ENCODE measurements at places on chromosomes 11 and 22. TPM values are rescaled to one million over a fixed set of nuclear protein-coding genes. Genes with fewer than 3 reads are reported as not detected.
A peak's percentile ranks its signal among the peaks of the same experiment; 100 is the strongest.

- DNase-seq, result peak; percentile 44
Observed at GRCh38 chr22:40922484-40923303, 28.5 kb upstream of the RBX1 start.

ANKK1 gene
- polyA plus RNA-seq, result 1.2 TPM

GRCh38 chr11:66957971-66958231 is 282 bp downstream of the PC start:
- no peak for DNase-seq

- no peak for DNase-seq
Observed at GRCh38 chr11:38680746-38681145, 2082.7 kb upstream of the RAG2 start.

GRCh38 chr11:33405834-33406602 is 148.8 kb downstream of the HIPK3 start:
- no peak for DNase-seq

SCGB1C1 gene
- not detected for polyA plus RNA-seq

DNA sequence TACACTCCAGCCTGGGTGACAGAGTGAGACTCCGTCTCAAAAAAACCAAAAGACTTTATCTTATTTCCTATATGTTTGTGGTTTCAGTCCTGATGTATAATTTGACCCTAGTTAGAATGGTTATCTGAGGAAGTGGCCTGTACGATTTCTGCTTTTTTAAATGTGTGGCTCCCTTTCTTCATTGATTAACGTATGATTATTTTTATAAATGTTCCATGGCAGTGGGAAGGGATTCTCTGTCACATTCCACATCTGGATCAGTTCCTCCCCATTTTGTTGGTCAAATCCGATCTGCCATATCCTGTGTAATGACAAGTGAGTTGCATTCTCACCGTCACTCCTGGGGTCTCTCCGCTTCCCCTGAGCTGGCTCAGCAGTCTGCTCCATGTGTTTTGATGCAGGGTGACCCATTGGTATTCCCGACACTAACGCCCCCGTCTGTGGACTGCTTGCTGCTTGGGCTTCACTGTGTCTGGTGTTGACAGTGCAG is 20.3 kb downstream of the NEAT1 start:
- DNase-seq, result no peak

GRCh38 chr11:69640995-69641581 is at the start of gene CCND1:
Gene CCND1 (plus strand): TSS chr11:69641156. CDS start chr11:69641314, 158 bp downstream.
- peak; percentile 87 for DNase-seq

- DNase-seq, result no peak
Observed at GRCh38 chr22:11627436-11627797, 3900.6 kb upstream of the OR11H1 start.

DBX1 gene
- polyA plus RNA-seq, result not detected

- DNase-seq, result no peak
Observed at GRCh38 chr11:83156996-83157593, at the start of gene PCF11. Gene PCF11 (plus strand): TSS chr11:83157131. CDS start chr11:83157440, 309 bp downstream.

SLC22A8 gene
- 0.04 TPM for polyA plus RNA-seq

FAT3 gene
- 57.4 TPM for polyA plus RNA-seq

MS4A14 gene
- 0.95 TPM for polyA plus RNA-seq

GRCh38 chr11:69062873-69063651 is 14.3 kb downstream of the TPCN2 start:
- no peak for DNase-seq

DNA sequence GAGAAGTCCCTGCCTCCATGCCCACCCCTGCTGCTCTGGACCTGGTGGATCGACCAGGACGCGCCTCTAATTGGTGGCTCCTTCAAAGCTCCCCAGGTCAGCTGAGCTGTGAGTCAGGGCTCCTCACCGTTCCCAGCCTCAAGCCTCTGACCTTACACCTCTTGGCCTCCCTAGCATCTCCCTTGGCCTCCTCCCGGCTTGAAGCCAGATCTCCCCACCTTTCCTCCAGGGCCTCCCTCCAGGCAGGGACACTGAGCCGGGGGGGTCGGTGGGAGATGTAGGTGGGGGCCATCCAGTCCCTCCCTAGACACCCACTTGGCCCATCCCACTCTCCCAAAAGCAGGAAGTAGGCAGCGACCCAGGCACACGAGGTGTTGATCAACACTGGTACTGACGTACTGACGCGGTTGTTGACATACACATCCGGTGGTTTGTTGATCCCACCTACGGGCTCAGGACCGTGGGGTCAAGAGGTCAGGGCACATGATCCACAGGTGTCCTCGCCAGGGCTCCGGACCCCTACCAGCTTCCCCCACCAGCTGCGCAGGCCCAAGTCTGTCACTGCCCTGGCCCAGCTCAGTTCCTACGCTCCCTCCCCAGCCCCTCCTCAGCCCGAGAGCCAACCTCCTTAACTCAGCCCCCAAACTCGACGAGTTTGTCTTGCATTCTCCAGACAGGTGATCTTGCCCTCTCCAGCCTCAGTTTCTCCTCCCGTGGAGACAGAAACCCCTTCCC is 802 bp downstream of the ATG2A start:
- no peak for DNase-seq

NUP50 gene
- 38.6 TPM for polyA plus RNA-seq

DNA sequence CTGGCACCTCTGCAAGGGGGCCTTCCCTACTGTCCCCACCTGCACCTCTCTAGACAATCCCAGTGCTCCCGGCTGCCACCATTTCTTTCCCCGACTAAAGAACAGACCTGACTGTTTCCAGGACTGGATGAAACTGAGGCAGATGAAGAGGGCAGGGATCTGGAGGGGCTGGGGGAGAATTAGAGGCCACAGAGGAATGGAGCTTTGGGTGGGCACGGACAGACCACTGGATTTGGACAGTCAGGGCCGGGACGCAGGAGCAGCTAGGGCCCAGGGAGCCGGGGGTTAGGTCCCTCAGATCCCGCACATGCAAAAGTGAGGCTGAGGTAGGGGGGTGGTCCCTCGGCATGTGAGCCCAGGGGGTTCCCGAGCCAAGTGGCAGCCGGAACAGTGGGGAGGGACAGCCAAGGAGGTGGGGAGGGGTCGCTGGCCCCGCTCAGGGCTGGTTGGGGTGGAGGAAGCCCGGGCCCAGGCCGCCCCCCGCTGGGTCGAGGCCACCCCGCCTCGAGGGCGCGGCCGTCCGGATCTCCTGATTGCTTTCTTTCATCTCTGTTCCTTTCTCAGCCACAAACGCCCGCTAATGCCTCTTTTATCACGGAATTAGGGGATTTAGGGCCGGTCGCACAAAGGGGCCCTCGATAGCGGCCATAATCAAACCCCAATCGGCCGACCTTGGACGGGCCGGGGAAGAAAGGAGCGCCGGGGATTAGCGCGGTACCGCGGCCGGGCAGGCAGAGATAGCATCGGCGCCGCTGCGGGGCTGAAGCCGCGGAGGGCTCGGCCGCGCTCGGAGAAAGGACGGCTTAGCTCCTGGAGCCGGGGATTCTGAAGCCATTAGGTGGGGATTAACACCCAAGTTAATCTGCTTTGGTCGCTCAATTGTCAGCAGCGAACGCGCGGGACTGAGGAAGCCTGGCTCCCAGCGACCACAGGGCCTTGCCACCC is 9.3 kb downstream of the SLC25A1 start:
- DNase-seq, result no peak

- DNase-seq, result no peak
Observed at GRCh38 chr11:93216511-93217101, 18.8 kb upstream of the SLC36A4 start.

ACR gene
- 0.40 TPM for polyA plus RNA-seq

DNA sequence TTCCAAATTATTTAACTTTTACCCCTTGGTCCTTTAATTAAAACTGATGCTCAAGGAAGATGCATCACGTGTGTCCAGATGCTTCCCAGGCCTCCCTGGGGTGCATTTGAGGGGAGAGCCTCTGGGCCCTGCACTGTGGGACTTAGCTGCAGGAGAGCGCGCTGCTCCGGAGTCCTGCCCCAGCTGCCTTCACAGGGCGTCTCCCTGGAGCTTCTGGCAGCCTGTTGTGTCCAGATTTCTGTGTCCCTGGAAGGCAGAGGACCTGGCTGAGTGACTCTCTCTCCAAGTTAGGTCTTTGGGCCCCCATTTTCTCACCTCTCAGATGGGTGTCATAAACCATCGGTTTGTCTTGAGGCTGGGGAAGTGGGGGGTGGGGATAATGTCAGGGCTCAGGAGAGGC is 3.0 kb downstream of the ARHGAP8 start:
- no peak for DNase-seq

DNA sequence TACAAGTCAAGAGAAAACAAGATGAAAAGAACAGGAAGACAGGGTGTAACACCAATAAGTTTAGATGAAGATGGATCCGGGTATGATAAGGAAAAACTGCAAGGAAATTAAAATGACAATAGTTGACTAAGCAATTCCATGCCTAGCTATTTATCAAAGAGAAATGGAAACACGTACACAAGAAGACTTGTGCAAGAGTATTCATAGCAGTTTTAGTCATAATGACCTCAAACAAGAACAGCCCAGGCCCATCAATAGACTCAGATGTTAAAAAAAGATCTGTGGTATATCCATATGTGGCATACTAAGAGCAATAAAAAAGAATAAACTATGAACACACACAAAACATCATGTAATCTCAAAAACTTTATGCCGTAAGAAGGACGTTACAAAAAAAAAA is 33.2 kb downstream of the SLC5A12 start:
- DNase-seq, result no peak

APOBEC3B gene
- polyA plus RNA-seq, result 8.2 TPM

DNA sequence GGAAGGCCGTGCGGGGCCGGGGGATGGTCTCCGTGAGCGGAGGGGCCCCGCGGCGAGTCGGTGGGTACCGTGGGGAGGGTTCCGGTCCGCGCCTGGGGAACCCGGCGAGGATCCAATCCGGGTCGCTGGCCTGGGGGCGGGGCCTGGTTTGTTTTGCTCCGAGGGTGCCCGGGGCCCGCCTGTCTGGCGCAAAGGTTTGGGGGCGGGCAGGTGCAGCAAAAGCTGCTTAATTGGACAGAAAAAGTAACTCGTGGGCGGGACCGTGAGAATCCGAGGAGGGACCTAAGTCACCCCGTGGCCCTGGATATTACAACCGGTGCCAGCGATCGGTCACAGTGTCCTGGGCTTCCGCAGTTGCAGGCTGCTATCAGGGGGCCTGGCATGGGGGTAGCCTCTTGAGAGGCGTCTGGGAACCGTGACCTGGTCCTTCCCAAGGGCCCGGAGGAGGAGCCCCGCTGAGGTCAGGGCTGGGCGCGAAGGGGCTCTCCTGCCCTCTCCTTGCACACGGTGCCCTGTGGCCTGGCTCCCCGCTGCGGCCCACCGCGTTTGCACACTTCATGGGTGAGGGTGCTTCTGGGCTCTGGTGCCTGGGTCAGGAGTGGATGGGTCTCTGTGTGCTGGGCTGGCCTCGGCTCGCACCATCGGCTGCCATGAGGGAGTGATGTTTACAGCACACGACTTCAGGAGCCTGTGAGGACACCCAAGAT is 1.4 kb downstream of the PNPLA2 start:
- DNase-seq, result no peak

FOXRED2 gene
- polyA plus RNA-seq, result 18.2 TPM

SSH3 gene
- 30.3 TPM for polyA plus RNA-seq

GRCh38 chr22:37818409-37819104 is 4.6 kb upstream of the GALR3 start:
- DNase-seq, result no peak

ARHGEF12 gene
- 90.2 TPM for polyA plus RNA-seq

GRCh38 chr22:35839841-35840301 is 122.2 kb downstream of the APOL5 start:
- DNase-seq, result peak; percentile 55

NCAPH2 gene
- 47.4 TPM for polyA plus RNA-seq

HSPB2 gene
- 10.9 TPM for polyA plus RNA-seq

- no peak for DNase-seq
Observed at GRCh38 chr11:19392321-19392720, 151.6 kb upstream of the E2F8 start.

DNAJB7 gene
- polyA plus RNA-seq, result 1.1 TPM
